ENCODE measurements at places on chromosomes 6 and 20.

DNA sequence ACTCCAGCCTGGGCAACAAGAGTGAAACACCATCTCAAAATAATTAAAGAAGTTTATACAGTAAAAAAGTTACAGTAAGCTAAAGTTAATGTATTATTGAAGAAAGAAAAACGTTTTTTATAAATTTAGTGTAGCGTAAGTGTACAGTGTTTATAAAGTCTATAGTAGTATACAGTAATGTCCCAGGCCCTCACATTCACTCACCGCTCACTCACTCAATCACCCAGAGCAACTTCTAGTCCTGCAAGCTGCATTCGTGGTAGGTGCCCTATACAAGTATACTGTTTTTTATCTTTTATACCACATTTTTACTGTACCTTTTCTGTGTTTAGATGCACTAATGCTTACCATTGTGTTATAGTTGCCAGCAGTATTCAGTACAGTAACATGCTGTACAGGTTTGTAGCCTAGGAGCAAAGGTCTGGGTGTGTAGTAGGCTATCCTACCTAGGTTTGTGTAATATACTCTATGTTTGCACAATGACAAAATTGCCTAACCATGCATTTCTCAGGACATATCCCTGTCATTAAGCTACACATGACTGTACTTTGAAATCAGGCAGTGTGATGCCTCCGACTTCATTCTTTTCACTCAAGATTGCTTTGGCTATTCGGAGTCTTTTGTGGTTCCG is 16.7 kb downstream of the MGME1 start:
- DNase-seq, result no peak

GRCh38 chr6:43956478-43956877 is 170.8 kb downstream of the MRPL14 start:
- no peak for DNase-seq

- no peak for DNase-seq
Observed at GRCh38 chr20:23091721-23092383, 5.7 kb upstream of the CD93 start.

GRCh38 chr6:103797738-103798137 is 1062.0 kb downstream of the HACE1 start:
- DNase-seq, result peak; percentile 37

DNA sequence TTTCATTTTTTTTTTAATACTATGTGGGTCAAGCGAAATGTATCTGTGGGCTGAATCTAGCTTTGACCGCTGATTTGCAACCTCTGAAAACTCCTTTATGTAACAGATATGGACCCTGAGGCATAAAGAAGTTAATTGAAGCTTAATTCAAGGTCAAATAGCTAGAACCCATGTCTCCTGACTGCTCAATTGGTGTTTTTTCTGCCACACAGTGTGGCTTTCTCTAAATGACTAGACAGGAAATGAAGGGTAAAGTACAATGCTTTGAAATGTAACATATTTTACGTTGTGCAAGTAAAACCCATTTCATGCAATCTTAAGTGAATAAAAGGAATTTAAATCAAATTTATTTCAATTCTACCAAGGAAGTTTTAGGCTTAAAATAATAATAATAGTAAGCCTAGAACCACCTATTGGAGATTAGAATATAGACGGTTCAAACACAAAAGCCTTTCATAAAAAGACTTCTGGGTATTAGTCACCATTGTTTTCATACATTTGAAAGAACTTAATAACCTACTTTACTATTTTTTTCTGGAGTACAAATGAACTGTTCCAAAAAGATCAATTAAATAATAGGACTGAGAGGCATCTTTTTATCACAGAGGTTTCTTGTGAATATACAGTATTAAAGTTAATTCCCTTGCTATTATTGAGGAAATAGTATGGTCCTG is 279.8 kb downstream of the EPHA7 start:
- no peak for DNase-seq

GRCh38 chr20:24962182-24962492 is 13.1 kb downstream of the CST7 start:
- no peak for DNase-seq

- DNase-seq, result no peak
Observed at GRCh38 chr6:165726965-165727381, 63.9 kb upstream of the PDE10A start.

- DNase-seq, result no peak
Observed at GRCh38 chr6:31728767-31729514, at the start of gene DDAH2. TSS of gene DDAH2 (minus strand) at chr6:31729299. CDS start at chr6:31729161, 138 bp downstream.

DNA sequence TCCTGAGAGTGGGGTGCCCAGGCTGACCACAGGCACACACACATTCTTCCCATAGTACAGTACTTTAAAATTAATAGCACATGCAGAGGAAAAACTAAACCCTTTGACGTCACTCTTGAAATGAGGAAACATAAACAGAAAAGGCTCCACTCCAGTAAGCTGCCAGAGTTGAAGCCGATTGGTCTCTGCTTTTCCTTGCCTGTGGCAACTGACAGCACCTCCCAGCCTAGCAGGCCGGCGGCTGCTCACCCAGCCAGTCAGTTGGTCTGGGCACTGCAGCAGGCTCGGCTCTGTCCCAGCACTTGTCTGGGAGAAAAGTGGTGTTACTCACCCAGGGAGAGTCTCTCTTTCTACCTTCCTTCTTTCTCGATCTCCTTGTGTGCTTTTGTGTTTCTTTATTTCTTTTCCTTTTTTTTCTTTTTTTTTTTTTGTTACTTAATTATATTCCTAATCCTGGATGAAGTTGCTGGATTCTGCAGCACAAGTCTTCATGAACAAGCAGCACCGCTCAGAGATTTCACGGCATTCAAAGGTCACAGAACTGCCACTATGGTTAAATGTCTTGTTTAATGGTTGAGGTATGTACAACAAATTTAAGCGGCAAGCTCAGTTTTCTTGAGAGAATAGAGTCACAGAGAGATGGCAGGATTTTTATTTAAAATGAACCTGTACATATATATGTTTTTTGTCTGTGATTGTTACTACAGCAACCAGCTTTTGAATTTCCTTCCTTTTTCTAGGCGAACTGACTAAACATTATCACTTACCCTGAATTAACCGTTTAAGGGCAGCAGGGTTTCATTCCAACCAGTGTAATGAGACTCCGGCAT is at the start of gene PDE7B:
PDE7B (plus strand) TSS at position 260 of the 830 bp plus-strand sequence.
- peak; percentile 84 for DNase-seq

DNA sequence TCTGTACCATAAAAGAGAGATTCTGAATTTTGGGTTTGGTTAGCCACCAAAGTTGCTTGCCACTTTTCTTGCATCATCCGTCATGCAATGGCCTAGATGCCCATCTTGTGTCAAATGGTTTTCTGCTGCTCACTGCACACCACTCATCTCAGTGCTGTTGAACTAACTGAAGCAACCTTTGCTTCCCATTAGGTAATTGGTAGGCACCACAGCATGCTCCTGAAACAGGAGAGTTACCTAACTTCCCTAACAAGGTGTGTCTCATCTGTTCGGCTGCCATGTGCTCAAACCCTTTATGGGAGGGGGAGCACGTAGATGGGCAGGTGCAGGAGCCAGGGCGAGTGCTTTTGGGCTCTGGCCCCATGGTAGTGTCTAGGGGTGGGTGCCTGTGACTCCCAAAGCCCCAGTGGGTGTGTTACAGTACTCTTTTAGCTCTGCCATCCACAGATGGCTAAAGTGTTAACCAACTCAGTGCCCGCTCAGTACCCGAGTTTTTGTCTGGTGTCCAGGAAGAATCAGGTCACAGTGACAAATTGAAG is 147.4 kb upstream of the SPACA1 start:
- no peak for DNase-seq

GRCh38 chr6:68758559-68758958 is 123.5 kb downstream of the ADGRB3 start:
- no peak for DNase-seq

DNA sequence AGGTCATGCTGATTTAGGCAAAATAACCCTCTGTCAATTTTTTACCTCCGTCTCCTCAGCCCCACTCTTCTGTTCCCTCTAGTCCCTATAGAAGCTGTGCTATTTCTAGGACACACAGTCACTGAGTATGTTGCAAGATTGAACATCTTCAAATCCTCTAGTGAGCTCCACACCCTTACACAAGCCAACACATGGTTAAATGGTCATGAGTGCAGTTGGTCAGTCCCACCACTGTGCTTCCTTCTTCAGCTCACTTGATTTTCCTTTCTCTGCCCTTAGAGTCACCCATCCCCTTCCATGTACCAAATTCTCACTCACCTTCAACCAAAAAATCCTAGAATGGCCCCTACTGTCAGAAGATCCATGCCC is 48.2 kb upstream of the F13A1 start:
- DNase-seq, result no peak

GRCh38 chr6:44699851-44700250 is 312.3 kb downstream of the CDC5L start:
- no peak for DNase-seq

DNA sequence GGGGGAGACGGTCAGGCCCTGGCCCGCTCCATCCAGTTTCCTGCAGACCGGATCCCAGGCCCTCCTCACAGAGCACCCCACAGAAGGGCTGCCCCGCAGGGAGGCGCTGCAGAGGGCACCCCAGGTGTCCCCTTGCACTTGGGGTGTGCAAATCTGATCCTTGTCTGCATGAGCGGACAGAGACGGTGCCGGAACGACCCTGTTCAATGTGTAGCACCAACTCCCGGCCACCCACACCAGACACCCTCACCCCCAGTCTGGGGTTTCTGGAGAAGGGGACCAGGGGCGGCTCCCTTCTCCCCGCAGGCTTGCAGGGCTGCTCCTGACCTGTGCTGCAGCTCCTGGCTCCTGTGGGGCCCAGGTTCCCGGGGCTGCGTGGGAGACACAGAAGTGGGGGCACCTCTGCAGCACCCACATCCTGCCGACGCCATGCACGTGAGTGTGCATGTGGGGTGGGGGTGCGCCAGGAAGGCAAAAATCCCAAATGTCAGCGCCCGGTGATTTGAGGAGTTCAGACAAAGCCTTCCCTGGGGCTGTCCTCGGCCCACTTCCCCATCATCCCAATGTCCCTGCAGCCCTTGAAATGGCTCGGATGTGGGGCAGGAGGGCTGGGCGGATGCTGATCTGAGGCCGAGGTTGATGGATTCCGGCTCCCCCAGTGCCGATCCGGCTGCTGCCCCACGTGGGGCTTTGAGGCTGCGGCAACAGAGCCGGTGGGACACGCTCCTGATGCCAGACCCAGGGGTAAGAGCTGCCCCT is 85.3 kb upstream of the BHLHE23 start:
- no peak for DNase-seq

DNA sequence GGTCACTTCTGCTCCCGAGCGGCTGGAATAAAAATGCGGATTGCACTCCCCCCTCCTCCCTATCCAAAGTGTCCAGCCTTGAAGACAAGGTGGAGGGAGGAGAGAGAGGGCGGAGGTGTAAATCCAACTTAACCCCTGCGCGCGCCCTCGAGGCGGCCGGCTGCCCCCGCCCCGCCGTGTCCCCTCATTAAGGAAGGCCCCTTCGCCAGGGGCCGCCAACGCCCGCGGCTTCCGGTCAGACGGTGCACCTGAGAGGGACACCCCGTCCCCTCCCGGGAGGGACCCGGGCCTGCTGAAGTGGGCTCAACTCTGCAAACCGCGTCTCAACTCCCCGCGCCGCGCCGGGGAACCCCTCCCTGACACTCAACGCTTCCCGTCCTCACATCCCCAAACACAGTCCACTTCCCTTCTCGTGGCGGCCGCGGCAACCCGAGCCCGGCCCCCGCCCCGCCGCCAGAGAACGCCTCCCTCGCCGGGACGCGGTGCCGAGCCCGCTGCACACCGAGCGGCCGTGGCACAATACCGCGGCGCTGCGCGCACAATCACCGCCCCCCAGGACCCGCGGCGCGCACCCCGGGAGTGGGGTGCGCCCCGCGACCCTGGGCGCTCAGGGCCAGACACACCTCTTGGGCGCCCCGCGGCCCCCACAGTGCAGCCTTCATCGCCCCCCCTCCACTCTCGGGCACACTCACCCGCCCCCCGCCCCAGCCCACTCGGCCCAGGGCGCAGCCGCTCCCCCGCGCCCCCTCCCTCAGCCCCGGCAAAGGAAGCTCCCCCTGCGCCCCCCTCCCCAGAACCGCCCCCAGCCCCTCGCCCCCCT is 102.5 kb downstream of the NOL4L start:
- DNase-seq, result peak; percentile 1

DNA sequence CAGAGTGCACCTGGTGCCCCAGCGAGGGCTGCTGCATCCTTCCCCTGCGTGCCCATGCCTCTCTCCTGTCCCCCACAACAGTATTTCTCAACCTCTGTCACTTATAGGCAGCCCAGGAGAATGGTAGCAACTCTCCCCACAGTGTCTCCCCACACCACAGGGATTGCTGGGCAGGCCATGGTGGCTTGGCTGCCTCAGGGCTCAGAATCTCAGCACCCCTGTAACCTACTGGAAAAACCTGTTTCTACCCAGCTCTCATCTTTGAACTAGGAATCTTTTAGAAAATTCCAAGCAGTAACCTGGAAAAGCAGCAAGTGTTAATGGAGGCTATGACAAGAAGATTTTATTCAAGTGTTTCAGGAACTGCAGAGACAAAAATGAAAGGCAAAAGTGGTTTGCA is 38.0 kb downstream of the CD164 start:
- no peak for DNase-seq

- no peak for DNase-seq
Observed at GRCh38 chr6:138724015-138724414, 49.6 kb upstream of the CCDC28A start.

GRCh38 chr6:89667872-89668556 is 29.5 kb upstream of the LYRM2 start:
- DNase-seq, result no peak

DNA sequence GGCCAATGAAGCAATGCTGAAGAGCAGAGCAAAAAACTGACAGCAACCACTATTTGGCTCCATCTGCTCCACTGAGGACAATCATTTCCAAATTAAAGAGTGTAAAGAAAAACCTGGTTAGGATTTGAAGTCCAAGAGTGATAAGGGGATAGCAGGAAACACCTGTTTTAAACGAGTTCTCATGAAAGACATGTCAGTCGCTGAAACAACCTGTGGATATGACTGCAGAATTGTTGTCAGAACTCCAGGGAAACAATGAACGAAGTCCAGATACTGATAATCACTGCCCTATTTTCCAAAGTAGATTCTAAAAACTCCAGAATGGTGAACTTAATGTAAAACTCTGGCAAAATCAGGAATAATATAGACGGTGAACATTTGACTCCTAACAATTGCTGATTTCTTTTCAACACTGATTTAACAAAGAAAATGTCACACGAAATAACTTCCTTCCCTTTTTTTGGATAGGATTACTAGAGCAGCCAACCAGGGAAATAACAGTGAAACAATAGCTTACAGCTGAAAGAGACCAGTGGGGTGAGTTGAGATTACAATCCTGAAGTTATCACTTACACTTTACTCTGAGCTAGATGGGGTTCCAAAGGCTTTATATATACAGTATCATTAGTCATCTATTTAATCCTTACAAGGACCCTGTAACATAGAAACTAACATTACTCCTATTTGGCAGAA is 83.7 kb downstream of the ELOVL5 start:
- no peak for DNase-seq

DNA sequence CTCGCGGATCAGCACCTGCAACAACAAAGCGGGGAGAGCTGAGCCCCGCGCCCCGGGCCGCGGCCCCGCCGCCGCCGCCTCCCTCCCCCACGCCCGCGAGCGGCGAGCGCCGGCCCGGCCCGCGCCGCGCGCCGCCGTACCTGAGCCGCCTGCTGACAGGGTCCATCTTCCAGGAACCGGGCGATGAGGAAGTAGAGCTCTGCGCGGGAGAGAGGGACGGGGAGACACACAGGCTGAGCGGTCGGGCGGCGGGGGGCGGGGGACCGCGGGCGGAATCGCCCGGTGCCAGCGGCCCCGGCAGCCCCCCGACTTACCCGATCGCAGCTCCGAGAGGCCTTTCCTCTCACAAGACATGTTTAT is 359 bp downstream of the PHIP start:
- peak; percentile 78 for DNase-seq

- no peak for DNase-seq
Observed at GRCh38 chr6:142707255-142707654, 237.7 kb downstream of the HIVEP2 start.

All from NCI-H774 (cell line).